ENCODE measurements at places on chromosomes 12 and 14.
A peak's percentile ranks its signal among the peaks of the same experiment; 100 is the strongest.

- peak; percentile 41 for DNase-seq
Observed at GRCh38 chr12:56129206-56129941, 1.3 kb downstream of the ESYT1 start.

GRCh38 chr12:49885663-49886461 lies 17.8 kb downstream of the FAIM2 start:
- DNase-seq: no peak

DNA sequence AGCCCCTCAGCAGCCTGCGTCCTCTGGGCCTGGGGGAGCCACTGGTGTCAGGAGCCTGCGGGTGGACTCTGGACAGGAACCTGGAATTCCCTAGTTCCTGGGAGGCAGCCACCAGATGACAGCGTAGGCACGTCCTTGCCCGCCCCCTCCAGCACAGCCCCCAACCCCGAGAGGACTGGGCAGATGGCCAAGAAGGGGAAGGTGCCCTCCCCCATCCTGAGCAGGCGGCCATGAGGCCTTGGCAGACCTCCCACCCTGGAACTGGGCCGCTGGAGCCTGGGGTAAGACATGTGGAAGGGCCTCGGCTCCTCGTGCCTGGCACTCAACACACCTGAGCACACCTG lies 60.4 kb upstream of the FBRSL1 start:
- no peak for DNase-seq

- no peak for DNase-seq
Observed at GRCh38 chr12:99020871-99021270, 375.8 kb downstream of the APAF1 start.

DNA sequence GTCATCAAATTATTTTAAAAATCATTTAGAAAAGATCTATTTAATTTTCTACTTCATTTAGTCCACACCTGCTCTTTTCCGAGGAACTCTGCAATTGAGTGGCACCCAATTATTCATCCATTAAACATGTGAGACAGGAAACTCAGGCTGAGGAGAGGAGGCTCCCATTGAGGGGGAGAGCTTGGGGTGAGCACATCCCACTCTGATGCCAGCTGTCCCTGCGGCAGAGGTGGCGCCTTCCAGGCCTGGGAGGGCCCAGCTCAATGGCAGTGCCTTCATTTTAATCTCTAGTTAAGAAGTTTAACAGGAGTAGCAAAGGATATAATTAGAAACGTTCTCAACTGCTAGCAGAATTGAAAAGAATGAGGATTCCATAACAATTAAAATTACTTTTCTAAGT lies 92.0 kb downstream of the ITPR2 start:
- DNase-seq: no peak

GRCh38 chr14:55336691-55337090 lies 65.5 kb downstream of the FBXO34 start:
- DNase-seq: no peak

- peak; percentile 32 for DNase-seq
Observed at GRCh38 chr12:7017870-7018349, 366 bp downstream of the LPCAT3 start.

GRCh38 chr12:108633081-108633533 lies 587 bp downstream of the SELPLG start:
- DNase-seq: no peak

GRCh38 chr12:18719922-18720510 lies 17.8 kb downstream of the PLCZ1 start:
- DNase-seq: no peak

DNA sequence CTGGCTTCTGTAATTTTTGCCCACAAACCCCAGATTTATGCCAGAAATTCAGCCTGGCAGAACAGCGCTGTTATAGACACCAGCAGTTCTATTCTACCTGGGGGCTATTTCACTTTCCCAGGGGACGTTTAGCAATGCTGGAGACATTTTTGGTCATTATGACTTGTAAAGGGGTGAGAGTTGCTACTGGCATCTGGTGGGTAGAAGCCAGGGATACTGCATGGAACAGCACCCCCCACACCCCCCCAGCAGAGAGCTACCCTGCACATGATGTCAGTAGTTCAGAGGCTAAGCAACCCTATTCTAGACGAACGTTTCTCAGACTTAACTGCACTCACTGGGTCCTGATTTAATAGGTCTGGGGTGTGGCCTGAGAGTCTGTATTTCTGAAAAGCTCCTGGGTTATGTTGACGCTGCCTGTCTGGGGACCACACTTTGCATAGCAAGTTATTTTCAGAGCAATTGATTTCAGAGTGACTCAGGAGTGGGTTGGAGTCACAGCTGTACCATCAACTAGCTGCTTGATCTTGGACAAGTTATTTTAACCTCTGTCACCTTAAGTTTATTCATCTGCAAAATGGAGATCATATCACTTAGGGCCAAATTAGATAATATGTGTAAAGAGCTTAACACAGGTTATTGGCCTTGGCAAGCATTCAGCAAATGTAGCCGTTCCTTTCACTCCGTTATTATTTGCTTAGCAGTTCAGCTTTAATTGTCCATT lies 48.5 kb downstream of the CHST11 start:
- DNase-seq: no peak

DNA sequence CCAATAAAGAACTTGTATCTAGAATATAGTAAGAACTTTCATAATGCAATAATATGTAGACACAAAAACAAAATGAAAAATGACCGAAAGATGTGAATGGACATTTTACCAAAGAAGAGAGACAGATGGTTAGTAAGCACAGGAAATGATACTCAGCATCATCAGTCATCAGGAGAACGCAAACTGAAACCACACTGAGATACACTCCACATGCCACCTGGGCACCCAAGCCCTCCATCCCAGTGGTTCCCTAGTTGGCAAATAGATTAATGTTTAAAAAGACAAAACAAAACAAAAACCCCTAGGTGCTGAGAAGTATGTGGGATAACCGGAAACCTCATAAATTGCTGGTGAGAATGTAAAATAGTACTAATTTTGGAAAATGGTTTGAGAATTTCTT lies 26.8 kb upstream of the VPS33A start:
- DNase-seq: no peak

DNA sequence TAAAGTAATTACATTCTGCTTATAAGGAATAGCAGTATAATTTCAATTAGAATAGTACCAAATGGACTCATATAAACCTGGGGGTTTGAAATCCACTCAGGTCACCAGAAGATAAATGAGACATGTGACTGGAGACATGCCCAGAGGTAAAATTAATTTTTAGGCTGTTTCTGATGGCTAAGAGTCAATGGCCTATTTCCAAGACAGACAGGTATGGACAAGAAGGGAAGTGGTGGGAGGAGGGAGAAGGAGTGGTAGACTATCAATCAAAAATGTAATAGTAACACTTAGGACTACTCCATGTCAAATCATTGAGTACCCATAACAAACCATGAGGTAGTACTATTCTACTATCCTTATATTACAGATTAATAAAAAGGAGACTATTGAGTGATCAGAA lies 544.0 kb downstream of the GALC start:
- no peak for DNase-seq

DNA sequence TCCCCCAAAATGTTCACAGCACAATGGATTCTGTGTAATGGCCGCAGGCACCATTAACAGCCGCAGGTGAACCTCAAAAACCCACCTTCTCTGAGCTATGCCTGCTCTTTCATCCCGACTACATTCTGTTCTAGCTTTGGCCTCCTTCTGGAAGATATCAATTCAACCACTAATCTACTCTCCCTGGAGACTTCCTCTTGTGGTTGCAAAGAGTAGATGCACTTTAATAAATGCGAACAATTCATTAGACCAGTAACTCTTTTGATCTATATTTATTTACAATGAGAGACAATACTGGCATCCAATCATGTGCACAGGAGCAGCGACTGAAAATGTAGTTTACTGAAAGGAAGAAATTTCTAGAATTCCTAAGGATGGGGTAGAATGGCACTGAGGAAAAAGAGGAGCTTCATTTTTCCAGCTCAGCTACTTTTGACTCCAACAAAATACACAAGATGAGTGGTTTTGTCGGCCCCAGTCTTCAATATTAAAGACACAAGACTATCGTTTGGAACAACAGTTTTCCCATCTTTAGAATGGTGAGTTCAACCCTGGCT lies 5.3 kb downstream of the GRIN2B start:
- DNase-seq: no peak

GRCh38 chr12:27817766-27818165 lies 37.7 kb upstream of the MANSC4 start:
- no peak for DNase-seq

GRCh38 chr14:106442857-106443256 lies 916.5 kb downstream of the TMEM121 start:
- no peak for DNase-seq

- DNase-seq: no peak
Observed at GRCh38 chr12:50676756-50677155, 87.1 kb upstream of the ATF1 start.

DNA sequence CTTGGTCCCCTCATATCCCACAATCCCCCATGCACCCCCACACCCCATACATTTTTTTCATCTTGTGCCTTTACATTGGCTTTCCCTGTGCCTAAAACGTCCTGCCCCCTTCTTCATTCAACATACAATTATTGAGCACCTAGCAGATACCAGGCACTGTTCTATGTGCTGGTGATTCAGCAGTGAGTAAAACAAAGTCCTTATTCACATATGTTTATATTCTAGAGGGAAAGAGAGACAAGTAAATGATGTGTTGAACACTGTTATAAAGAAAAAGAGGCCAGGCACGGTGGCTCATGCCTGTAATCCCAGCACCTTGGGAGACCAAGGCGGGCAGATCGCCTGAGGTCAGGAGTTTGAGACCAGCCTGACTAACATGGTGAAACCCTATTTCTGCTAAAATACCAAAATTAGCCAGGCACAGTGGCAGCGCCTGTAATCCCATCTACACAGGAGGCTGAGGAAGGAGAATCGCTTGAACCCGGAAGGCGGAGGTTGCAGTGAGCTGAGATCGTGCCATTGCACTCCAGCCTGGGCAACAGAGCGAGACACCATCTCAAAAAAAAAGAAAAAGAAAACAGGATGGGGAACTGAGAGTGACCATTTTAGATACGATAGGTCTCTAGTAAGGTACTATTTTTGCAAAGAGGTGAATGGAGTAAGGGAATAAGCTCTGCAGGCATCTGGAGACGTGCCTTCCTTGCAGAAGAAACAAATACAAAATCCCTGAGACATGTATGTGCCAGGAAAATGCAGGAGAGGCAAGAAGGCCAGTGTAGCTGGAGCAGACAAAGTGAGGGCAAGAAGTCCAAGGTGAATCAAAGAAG lies 12.2 kb downstream of the SLC7A7 start:
- no peak for DNase-seq

GRCh38 chr12:42979746-42980145 lies 390.2 kb upstream of the PRICKLE1 start:
- DNase-seq: no peak

DNA sequence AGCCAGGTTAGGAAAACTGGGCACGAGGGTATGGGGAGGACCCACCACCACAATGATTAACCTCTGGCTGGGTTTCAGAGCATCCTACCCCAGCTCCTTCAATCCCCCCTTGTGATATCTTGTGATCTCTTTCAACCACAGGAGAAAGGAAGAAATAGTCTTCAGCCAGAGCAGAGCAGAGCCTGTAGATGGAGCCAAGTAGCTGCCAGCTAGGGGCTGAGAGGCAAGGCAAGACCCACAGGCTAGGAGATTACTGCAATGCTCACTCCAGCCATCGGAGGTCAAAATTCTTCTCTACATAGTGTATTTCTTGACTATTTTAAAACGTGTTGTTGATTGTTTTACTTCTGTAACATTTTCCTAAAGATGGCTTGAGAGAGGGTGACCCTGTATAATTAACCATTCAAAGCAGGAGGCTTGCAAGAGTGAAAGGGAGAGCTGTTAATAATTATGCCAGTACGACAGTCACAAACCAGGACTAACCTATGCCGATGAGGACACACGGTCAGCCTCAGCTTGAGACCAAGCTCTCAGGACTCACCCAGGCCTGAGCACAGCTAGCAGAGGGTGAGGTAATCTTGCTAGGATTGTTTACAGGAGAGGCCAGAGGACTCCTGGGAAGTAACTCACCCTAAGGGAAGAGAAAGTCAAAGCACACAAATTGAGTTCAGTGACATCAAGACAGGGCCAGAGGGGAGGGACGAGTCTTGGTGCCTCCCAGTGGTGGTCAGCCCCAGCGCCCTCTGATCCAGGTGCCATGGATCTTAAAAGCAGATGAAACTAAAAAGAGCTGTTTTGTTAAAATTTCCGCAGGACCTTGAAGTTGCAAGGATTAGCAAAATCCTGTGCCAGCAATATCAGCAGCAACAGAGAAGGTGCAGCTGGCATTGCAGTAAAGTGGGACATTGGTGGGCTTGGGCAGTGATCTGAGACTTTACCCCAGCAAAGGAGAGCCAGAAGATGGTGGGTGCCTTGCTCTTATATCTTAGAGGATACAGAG lies 29.8 kb upstream of the CDKN3 start:
- peak; percentile 39 for DNase-seq

GRCh38 chr12:23084236-23084995 lies 459.4 kb downstream of the ETNK1 start:
- DNase-seq: no peak

DNA sequence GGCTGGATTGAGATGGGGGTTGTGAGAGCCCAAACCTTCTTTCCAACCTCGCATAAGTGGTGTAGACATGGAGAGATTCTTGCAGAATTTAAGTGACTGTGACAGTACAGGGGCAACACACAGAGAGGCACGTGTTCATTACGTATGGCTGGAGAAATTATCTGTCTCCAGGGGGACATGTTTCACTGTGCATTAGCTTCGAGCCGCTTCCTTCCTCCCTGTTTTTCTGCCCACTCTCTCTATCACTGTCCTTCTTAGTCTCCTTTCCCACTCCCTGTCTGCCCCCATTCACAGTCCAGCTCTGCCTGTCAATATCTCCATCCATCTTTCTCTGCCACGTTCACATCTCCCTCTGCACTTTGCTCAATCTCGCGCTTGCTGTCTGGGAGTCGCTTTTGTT lies 11.5 kb upstream of the C14orf93 start:
- DNase-seq: no peak

- DNase-seq: no peak
Observed at GRCh38 chr14:85688006-85688405, 158.1 kb downstream of the FLRT2 start.

- DNase-seq: no peak
Observed at GRCh38 chr14:68390741-68391140, 402.1 kb downstream of the ZFP36L1 start.

GRCh38 chr12:116471544-116471943 lies 87.6 kb upstream of the MAP1LC3B2 start:
- DNase-seq: no peak

DNA sequence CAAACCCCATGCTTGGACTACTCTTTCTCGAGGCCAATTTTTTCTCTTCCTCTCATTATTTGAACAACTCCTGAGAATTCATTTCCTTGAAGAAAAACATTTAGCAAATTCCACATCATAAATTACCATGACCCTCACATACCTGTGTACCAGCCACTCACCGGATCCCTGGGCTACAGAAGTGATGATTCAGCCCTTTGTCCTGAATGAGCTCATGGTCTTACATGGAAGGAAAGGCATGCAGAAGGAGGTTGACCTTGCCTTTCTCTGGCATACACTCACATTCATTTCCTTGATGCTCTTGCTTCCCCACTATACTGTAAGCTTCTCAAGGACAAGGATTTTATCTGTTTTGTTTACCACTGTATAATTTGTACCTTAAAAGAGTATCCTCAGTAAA lies 191.5 kb downstream of the SLC5A8 start:
- peak; percentile 16 for DNase-seq
